ENCODE measurements at places on chromosomes 6 and 20.

- DNase-seq, result no peak
Measured at GRCh38 chr6:153059757-153060156, 57.2 kb upstream of the MTRF1L start.

- no peak for DNase-seq
Measured at GRCh38 chr6:84575264-84575663, 189.1 kb downstream of the TBX18 start.

- no peak for DNase-seq
Measured at GRCh38 chr20:1535420-1536175, 21.9 kb downstream of the SIRPD start.

DNA sequence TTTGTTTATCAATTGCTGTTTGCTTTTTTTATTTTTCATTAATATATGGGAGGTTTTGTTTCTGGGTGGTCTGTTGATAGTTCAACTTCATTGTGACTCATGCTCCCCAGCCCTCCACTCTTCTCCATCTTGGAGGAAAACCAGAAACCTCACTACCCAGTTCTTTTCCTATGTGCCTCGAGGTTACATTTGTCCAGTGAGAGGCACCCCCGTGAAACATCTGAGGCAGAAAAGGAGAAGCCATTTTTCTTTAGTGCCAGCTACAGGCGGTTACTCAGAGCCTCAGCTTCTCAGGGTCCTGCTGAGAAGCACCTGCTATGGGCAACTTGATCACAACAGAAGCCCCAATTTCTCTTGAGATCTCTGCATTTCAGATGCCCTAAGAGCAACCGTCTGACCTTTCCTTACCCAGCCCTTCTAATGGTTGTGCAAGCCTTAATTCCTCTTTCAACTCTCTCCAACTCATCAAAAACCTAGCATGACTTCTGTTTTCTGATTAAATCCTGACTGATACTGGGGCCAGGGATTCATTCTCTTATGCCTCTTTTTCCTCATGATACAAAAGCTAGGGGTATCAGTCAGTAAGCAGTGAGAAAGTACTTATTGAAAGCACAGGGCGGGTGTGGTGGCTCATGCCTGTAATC lies 144.6 kb downstream of the ELOVL4 start:
- no peak for DNase-seq

DNA sequence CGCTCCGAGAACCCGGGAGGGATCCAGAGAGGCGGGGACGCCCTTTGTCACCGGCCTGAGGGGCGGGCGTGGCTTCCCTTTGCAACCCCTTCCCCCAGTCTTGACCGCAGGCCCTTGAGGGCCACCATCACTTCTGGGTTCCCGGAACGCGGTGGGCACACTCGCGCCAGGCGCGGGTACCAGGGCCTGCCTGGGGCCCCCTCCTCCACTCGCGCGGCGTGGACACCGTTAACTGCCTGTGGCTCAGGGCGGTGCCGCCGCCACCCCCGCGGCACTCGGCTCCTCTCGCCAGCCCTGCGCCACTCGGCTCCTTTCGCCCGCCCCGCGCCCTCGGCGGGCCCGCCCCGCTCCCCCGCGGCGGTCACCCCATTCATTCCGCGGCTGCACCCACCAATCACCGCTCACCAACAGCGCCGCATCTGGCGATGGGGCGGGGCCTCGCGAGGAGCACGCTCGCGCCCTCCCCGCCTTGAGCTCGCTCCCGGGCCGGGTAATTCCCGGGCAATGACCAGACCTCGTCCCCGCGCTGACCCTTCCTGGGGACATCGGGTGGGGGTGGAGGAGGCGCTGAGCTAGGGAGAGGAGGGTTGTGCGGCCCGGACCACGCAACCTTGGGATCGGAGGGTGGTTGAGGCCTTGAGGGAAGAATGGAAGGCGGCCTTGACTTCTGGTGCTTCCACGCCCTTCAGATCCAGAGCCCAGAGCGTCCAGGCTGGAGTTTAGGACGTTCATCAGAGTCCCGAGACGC lies 10.5 kb upstream of the ELOVL5 start:
- DNase-seq, result peak; percentile 95

DNA sequence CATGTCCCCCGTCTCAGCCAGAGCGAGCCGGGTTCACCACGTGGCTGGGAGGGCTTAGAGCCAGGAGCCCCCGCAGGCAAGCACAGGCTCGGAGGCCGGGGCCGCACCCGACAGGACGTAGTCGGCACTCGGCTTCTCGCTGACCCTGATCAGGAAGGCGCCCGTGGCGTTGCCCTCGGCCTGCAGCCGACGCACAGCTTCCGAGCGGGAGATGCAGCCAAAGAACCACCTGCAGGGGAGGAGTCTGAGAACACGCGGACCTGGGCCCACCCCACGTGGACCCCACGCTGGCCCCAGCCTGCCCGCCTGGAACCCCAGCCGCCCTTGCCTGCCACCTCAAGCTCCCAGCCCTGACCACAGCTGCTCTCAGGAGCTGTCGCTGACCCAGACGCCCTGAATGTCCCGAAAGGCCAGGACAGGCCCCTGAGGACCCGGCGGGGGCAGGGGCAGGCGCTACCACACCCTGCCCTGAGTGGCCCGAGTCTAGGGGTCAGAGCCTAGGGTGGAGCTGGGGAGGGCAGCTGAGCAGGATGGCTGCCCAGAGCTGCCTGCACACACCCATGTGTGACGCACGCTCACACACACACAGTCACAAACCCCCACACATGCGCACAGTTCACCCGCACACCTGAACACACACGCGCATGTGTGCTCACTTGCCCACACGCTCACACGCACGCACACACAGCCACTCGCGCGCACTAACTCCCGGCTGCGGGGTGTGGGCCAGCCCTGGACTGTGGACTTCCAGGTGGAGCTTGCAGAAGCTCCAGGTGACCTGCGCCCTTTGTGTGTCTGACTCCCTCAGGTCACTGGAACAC lies 2.1 kb downstream of the PTK6 start:
- no peak for DNase-seq

- no peak for DNase-seq
Measured at GRCh38 chr6:148868314-148868713, 121.5 kb downstream of the UST start.

- DNase-seq, result no peak
Measured at GRCh38 chr20:47227119-47227518, 129.4 kb downstream of the ZMYND8 start.

GRCh38 chr6:25312034-25312620 lies 33.0 kb downstream of the CARMIL1 start:
- DNase-seq, result peak; percentile 76

- no peak for DNase-seq
Measured at GRCh38 chr20:50915424-50915823, 15.8 kb downstream of the ADNP start.

DNA sequence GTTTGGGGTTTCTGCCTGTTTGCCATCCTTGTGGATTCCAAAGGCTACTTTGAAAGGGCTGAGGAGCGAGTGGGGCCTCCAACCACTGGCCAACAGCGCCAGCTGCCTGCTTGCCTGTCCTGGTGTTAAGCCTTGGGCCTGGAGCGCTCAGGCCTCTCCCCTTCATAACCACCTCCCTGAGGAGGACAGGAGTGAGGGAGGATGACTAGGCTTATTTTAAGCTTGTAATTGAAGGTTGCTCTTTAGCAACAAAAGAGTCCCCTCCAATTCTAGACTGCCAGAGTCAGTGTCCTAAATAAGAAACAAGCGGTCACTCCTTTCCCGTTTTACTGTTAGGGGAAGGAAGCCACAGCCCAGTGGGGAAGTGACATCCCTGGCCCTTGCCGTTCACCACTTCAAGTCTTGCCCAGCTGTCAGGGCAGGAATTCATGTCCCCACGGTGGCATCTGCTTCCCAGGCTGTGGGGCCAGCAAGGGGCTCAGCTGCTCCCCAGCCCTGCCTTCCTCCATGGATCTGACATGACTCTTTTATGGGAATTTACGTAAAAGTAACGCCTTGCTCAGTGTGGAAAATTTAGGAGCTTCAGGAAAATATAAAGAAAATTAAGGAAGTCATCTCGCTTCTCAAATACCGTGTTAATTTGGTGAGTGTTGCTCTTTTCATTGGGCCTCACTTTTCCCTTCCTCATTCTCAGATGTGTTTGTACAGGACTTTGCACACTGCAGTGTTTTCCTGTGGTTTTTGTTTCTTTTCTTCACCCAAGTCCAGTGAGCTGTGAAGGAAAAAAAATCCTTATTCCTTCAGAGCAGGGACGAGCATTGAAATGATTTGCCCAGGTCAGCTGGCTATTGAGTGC lies 57.8 kb downstream of the SSR1 start:
- DNase-seq, result no peak

DNA sequence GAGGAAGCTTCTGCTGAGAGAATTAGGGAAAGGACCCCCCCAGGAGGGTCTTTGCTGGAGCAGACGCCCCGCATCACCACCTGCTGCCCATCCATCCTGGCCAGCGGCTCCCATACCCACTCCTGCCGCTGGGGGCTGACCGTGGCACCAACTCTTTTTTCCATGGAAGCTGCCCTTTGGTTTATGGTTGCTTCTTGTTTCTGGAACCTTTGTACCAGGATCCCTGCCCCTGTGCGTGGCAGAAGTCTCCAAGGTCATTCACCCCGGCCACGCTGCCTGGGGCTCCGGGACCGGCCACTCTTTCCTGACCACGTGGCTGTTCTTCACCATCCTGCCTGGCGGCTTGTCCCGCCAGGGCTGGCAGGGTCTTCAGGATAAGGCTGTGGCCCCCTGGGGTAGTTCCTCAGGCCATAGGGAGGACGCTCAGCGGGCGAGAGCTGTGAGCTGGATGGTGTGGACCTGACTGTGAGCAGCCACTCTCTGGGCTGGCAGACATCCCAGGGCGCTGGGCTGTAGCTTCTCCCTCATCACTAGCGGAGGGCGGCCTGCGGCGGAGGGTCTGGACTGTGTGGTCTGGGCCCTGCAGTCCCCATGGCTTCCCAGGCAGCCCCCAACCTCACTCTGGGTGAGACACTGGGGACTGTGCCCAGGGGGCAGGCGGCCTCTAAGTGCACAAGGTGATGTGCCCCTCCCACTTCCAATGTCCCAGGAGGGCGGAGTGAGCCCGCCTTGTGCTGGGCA lies 22.8 kb upstream of the RBBP8NL start:
- no peak for DNase-seq

DNA sequence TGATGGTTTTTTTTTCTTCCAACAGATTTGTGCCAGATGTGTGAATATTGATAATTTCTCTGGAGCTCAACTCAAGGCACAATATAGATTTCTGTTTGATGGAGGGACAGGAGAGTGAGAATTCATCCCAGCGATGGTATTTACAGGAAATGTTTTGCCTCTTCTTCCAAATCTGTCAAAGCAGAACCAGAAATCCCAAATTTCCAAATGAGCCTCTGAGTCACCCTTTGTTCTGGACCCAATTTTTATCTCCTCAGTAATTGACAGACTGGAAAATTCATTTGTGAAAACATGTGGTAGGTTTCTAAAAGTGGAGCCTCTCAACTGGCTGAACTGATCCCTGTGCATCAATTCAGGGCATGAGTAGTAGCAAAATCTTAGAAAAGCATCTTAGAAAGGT lies 223.2 kb upstream of the TSHZ2 start:
- DNase-seq, result peak; percentile 32

DNA sequence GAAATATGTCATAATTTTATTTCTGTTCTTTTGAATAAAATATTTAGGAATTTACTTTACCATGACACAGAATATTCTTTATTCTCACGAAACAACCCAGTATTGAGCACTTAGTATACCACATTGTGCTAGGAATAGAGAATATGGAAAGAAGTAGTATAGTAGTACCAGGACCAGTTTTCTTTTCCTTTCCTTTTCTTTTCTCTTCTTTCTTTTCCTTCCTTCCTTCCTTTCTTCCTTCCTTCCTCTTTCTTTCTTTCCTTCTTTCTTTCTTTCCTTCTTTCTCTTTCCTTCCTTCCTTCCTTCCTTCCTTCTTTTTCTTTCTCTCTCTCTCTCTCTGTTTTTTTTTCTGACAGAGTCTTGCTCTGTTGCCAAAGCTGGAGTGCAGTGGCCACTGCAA lies 7.5 kb upstream of the PLCB4 start:
- DNase-seq, result no peak

DNA sequence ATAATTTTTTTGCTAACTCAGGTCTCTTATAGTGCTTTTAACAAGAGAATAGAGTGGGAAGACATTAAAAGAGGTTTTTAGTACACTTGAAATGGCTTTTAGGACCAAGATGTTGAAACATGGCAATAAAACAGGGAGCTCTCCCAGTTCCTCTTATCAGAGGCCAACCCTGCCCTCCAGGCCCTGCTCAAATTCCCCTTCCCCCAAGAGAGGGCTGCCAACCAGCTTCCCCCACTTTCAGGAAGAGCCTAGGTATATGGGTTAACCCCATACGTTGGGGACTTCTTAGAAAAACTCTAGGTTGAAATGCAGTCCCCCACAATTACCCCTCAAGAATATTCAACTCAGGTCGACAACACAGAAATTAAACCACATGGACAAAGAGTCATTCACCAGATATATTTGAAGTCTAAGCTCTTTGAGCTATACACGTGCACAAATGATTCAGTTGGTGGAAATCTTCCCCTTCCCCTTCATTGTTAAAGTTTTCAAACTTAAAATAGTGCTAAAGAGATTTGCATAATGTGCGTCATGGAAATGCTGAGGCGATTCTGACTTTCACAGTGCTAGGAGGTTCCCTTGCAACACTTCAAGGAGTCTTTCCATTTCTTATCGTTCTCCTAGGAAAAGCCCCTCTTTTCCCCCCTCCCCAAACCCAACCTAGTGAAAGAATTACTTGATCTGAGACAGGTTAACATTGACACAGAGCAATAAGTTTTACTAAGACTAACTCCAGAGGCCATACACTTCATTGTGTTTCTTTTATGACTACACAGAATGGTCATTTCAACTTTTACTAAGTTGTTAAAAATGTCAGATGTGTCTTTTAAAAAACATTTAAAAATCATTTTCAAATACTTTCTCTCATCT lies 49.8 kb upstream of the ENPP5 start:
- no peak for DNase-seq

DNA sequence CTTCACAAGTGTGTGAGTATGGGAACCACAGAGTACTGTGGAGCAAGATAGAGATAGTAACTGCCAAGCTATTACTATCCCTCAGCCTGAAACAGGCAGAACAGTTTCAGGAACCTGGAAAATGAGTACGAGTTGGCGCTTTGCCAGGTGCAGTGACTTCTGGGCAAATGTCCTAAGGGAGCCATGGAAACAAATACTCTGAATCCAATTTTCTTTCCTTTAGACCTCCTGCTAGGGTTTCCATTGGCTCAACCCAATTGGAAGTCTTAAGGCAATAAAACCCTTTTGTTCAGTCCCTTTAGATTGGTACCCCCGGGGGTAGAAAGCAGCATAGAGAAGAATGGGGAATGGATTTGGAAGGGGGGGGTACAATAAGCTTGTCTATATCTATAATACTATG lies 205.0 kb upstream of the EPHA7 start:
- no peak for DNase-seq

GRCh38 chr6:100459592-100460184 lies 5.0 kb downstream of the SIM1 start:
- no peak for DNase-seq

GRCh38 chr6:138455746-138456400 lies 43.4 kb downstream of the NHSL1 start:
- DNase-seq, result no peak

DNA sequence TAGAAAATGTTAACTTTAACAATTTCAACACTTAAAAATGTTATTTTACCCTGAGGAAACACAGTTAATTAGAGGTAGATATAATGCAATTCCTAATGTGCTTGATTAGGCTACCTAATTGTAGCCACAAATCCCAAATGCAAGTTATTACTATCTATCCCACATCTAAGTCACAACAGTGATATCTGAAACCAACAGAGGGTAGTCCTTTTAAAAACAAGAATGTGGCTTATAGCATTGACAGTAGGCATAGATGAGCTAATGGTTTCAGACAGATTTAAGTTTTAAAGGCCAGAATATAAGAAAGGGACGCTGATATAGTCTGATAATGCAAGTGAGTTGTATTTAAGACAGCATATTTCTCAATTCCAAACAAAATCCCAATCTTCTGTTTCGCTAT lies 23.0 kb downstream of the PLN start:
- no peak for DNase-seq

GRCh38 chr6:45982280-45983036 lies 33.2 kb downstream of the CLIC5 start:
- DNase-seq, result no peak
